ENCODE measurements at places on chromosomes 12 and 14.

DNA sequence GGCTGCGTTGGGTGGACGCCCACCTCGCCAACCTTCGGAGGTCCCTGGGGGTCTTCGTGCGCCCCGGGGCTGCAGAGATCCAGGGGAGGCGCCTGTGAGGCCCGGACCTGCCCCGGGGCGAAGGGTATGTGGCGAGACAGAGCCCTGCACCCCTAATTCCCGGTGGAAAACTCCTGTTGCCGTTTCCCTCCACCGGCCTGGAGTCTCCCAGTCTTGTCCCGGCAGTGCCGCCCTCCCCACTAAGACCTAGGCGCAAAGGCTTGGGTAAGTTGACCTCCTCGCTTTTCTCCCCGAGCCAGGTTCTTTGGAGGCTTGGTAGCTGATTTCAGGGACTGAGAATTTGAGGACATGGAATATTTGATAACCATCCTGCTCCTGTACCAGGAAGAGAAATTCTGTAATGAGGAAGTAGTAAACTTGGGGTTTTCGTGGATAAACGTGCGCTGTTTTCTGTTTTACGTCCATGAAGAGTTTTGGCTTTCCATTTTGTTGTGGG is 530 bp downstream of the APAF1 start:
- peak; percentile 53 for DNase-seq

- no peak for DNase-seq
Observed at GRCh38 chr12:50185301-50185895, 18.2 kb upstream of the CERS5 start.

- peak; percentile 12 for DNase-seq
Observed at GRCh38 chr14:33951183-33951840, 438 bp upstream of the EGLN3 start.

DNA sequence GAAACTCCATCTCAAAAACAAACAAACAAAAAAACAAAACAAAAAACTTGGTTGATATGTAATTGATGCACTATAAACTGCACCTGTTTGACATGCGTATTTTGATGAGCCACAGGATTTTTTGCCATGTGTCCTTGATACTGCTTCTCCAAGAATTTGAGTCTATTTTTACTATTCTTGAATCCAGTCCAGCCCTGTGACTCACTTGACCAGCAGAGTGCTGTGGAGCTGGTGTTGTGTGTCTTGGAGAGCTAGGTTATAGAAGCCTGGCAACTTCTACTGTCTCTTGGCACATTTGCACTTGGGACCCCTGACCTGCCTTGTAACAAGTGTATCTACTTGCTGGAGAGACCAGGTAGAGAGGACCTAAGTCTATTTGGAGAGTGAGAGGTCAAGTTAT is 52.0 kb downstream of the KLRG1 start:
- peak; percentile 52 for DNase-seq

- no peak for DNase-seq
Observed at GRCh38 chr12:116244474-116245090, 32.9 kb downstream of the MED13L start.

DNA sequence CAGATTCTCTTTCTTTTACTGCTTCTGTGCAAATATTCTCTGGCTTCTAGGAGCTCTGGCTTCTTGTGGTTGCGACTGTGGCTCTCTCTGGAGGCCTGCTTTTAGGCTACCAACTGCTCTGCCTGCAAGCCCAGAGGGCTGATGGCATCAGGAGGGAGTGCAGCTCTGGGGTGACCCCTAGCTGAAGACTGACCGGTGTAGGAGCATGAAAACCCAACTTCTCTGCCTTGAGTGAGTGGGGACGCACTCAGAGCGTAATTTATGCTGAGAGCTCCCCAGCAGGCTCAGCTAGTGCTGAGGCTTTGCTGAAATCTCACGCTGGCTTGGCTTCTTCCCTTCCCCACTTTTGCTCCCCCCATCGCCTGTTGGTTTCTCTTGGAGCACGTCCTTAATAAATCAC is 29.9 kb upstream of the RBM19 start:
- no peak for DNase-seq

DNA sequence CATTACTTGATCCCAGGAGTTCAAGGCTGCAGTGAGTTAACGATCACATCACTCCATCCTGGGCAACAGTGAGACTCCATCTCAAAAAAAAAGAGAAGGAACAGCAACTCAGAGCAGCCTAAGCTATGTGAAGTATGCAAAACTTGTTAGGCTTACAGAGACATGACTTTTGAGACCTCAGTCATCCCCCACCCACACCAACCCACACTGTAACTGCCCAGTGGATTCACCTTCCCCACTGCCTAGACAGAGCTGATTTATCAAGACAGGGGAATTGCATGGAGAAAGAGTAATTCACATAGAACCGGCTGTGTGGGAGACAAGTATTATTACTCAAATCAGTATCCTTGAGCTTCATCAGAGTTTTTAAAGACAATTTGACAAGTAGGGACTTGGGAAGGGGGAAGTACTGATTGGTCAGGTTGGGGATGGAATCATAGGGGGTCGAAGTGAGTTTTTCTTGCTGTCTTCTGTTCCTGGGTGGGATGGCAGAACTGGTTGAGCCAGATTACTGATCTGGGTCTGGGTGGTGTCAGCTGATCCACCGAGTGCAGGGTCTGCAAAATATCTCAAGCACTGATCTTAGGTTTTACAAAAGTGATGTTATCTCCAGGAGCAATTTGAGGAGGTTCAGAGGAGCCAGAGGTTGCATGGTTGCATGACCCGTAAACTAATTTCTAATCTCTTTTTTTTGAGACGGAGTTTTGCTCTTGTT is 6.2 kb upstream of the WDR89 start:
- no peak for DNase-seq

- peak; percentile 27 for DNase-seq
Observed at GRCh38 chr12:62642486-62642885, 175.9 kb downstream of the MON2 start.

DNA sequence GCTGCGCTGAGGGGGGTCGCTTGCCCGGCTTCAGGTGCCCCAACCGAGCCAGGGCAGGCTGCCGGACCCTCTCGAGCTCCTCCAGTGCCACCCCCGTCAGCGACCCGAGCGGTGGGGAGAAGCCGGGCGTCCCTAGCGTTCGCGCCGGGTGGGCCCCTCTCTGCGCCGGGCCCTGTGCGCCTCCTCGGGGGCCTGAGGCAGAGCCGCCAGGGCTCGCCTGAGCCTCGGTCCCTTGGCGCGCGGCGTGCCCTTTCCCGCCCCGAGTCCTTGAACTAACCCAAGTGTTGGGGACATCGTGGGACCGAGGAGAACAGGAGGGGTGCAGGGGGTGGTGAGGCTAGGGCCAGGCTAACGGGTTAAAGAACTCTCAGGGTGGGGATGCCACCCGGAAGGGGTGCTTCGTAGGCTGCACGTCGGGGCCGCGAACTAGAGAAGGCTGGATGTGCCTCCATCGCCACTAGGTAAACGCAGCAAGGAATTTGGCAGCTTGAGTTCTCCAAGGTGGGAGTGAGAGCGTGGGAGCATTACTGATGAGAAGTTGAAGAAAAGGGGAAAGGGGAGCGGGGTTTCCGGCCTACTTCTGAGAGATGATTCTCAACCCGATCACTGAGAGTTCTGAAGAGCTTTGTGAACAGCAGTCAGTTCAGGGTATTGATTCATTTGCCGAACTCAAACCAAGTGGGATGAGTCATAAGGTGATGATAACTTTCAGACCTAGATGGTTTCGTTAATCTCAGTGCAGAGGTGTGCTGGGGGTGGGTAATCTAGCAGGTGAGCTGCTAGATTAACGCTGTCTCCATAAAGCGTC is 618 bp downstream of the RNF34 start:
- peak; percentile 34 for DNase-seq

DNA sequence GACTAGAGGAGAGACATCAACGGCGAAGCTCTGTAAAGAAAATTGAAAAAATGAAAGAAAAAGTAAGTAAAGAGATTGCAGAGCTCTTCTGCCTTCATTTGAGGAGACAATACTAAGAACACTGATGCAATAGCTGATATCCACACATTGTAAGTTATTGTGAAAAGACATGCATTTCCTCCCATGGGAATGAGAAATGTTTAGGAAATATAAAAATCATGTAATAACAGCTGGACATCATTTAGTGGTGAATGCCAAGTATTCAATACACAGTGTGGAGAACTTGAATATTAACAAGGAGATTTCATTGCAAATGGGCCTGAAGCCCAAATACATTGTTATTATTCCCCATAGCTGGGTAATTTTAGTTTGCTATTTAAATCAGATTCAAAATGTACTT is 179.2 kb downstream of the KICS2 start:
- DNase-seq = no peak

GRCh38 chr12:121505513-121505912 is 75.3 kb downstream of the KDM2B start:
- DNase-seq = no peak

DNA sequence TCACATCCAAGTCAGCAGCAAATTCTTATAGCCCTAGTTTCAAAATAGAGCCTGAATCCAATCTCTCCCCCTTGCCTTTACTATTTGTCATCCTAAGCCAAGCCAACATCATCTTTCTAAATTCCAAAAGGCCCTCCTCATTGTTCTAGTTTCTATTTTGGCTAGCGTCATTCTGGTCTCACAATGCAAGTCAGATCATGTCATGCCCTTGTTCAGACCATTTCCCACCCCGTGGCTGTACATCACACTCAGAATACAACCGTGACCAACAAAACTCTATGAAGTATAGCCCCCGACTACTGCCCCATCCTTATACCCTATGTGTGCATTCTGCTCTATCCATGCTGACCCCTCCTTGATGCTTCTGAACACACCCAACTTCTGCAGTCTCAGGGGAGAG is 12.3 kb upstream of the GNG2 start:
- no peak for DNase-seq

DNA sequence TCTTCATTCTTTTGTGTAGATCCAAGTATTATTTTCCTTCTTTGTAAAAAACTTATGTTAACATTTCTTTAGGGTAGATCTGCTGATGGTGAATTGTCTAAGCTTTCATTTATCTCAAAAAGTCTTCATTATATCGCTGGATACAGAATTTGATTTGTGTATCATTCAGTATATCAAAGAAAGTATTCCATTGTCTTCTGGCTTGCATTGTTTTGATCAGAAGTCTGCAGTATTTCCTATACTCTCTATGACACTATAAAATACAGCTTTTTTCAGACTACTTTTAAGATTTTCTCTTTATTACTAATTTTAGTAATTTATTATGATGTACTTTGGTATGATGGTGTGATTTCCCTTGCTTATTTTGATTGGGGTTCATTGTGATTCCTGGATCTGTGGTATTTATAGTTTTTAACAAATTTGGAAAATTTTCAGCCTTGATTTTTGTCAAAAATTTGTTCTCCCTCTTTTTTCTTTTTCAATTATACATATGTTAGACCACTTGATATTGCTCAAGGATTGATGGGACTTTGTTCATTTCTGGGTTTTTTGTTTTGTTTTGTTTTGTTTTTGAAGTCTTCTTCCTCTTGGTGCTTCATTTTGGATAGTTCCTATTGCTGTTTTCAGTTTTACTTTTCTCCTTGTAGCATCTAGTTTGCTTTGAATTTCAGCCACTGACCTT is 176.5 kb downstream of the ZFP36L1 start:
- no peak for DNase-seq

DNA sequence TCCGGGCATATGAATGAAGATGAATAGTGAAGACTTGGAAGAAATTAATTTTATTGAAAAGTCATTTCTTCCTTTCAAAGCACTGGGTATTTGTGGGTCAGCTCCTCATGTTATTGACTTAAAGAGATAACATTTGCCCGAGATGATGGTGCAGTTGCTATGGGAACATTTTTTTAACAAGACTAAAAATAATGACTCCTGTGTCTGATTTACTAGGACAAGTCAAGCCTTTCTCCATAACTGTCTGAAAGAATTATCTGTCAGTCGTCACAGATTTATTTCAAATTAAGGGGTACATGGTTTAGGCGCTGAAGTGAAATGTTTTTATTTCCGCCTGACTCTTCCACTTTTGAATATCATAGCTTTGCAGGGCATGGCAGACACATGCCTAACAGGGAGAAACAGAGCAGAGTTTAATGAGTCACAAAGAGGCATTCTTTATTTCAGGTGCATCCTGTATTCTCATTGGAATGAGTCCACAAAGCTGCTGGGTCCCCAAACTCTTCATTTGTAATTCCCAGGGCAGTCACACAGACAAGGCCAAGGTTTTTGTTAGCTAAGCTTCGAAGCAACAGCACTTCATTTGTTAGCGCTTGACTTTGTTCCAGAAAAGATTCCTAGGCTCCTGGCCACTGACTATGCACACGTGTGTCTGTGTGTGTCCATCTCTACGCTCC is 4.3 kb upstream of the GPHB5 start:
- no peak for DNase-seq

- DNase-seq = no peak
Observed at GRCh38 chr14:79475887-79476532, 735.3 kb downstream of the DIO2 start.
